ENCODE measurements at places on chromosomes 5 and 9.

DNA sequence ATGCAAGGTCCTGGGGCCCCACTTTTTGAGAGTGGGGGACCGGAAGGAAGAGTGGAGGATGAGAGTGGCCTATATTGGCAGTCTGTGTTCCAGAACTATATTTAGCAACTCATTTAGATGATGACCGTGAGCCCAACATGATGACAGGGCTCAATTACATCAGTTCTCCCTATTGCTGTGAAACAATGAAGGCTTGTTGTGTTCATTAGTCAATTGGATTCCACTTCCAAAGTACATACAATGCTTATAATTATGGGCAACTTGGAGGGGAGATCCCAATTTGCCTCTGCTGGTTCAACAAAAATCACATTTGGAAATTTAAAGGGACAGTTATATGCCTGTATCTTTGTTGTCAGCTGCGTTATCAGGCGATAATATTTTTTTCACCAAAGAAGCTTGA is 91.1 kb downstream of the TARS1 start:
- no peak for DNase-seq

DNA sequence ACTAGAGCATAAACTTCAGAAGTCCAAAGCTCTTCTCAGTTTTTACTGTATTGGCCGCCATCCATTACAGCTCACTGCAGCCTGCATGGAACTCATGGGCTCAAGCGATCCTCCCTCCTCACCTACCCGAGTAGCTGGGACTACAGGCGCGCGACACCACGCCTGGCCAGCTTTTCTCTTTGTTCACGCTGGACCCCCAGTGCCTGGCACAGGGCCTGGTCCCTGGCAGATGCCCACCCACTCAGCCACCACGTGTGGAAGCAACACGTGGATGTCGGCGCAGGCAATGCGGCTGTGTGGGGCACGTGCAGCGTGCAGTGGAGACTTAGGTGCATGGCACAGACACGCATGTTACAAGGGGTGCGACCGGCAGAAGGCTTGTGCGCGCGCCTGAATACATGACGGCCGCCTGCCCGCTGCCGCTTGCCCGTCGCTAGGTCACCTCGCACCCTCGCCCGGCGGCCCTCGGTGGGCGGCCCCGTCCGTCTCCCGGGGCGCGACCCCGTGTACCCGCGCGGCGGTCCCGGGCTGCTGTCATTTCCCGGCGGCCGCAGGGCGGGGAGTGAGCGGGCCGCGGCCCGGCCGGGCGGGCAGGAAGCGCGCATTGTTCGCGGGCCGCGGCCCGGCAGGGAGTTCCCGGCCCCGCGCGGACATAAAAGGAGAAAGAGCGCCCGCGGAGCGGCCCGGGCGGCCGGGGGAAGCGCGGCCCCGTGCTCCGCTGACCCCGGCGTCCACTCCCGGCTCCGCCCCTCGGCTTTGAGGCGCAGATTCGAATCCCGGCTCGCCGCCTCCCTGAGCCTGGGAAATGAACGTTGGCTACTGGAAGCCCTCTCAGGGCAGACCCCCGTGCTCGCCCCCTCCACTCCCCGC is 24.1 kb upstream of the PTGS1 start:
- no peak for DNase-seq

GRCh38 chr5:137231540-137231939 is 267.6 kb downstream of the SPOCK1 start:
- no peak for DNase-seq

DNA sequence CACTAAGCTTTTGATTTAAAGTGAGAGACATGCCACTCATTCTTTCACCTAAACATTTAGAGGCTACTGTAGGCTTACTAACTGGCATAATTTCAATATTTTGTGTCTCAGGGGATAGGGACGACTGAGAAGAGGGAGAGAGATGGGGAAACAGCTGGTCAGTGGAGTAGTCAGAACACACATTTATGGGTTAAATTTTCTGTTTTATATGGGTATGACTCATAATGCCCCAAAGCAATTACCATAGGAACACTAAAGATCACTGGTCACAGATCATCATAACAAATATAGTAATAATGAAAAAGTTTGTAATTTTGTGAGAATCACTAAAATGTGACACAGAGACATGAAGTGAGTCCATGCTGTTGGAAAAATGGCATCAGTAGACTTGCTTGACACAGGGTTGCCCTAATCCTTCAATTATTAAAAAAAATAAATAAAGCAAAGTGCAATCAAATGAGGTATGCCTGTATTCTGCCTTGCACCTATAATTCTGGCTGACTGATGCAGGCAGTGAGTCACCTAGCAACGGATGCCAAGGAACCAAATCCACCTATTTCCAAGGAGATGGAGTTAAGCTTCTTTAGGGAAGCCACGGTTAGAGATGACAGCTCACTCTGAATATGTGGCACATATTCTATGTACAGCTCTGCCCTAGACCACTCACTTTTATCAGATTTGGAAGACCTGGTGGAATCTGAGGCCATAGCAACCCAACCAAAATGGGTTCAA is 166.1 kb downstream of the MARCHF11 start:
- DNase-seq: no peak

GRCh38 chr9:114053246-114054005 is 24.7 kb downstream of the AMBP start:
- DNase-seq: no peak

DNA sequence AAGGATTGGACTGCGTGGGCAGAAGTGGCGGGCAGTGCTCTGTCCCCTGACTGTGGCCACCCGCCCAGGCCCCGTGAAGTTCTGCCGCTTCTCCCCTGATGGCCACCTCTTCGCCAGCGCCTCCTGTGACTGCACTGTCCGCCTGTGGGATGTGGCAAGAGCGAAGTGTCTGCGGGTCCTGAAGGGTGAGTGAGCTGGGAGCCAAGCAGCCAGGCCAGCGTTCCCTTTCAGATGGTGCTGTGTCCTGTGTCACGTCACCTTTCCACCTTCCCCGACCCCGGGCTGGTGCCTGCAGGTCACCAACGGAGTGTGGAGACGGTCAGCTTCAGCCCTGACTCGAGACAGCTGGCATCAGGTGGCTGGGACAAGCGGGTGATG is 2.3 kb downstream of the WDR38 start:
- no peak for DNase-seq

DNA sequence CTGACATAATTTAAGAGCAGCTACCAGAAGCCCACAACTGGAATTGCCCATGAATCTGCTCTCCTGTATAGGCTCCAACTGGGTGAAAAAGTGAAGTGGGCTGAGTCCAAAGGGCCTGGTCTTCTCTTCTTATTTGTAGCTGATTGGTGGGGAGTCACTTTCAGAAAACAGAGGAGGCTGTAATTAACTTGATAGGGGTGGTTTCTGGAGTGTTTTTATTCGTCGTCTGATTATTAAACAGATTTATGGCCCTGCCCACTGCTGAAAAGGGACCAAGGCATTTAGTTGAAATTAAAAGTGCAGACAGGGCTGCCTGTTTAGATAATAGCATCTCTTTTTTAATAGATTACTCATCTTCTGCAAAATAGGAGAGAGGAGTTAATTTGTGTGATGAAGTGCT is 81.0 kb upstream of the SAP30L start:
- no peak for DNase-seq

GRCh38 chr5:100110497-100110896 is 424.7 kb upstream of the FAM174A start:
- DNase-seq: no peak

DNA sequence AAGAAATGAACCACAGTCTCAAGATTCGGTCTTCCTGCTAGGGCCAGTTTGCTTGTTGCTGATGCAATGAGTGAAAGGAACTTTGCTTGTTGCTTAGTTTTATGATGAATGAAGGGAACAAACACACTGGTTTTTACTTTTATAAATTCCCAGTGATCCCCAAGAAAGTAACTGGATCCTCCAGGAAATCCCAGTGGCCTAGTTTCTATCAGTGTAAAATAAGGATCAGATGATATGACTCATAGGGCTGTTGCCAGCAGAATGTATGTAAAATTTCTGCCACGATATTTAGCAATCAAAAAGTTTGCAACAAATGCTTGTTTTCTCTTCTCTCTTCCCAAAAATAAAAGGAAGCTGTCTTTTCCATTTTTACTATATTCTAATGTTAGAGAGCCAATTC is 160.1 kb upstream of the CDKN2B start:
- no peak for DNase-seq

DNA sequence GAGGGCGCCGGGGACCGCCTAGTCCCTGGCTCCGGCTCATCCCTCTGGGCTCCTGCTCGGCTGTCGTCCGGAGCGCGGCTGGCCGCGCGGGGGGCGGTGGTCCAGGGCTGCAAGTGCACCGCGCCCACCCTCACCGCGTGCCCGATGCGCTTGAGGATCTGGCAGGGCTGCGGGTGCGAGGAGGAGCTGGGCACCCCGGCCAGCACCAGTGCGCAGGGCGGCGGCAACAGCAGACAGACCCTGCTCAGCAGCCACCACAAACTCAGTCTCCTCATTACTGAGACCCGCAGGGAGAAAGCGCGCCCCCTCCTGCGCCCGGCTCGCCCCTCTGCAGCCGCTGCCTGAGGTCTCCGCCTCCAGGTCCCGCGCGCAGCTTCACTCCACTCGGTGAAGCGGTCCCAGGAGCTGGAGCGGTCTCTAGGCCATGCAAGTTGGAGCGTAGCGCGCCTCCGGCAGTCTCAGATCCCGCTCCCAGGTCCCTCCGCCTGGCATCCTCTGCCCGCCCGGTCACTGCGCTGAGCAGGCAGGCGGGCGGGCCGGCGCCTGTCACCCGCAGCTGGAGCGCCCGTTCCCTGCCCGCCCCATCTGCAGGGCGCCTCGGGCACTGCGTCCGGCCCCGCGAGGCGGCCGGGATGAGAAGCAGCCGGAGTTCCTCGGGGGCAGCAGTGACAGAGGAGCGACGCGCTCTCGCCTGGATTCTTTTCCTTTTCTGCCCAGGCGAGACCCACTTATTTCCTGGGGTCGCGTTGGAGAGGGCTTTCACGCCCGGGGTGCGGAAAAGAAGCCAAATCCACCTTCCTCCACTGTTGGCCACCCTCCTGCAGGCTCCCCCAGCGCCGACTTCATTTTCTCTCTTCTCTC is 512 bp downstream of the GRIN3A start:
- DNase-seq: no peak

DNA sequence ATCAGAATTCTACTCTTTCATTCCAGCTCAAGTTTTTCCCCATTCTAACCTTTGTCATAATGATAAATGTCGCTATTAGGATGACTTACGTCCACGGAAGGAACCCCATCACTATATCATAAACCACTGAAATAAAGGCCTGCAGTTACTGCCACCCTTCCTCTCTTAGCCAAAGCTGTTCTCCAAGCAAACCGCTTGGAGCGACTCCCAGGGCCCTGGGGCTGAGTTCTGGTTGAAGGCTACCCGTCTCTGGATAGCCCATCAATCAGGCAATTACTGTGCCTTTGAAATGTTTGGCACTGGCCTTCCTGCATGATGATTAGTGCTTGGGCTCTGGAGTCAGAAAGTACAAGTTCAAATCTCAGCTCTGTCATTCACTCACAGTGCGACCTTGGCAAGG is 386.0 kb downstream of the SPOCK1 start:
- DNase-seq: no peak

GRCh38 chr9:120925535-120926396 is 830 bp downstream of the TRAF1 start:
- no peak for DNase-seq

DNA sequence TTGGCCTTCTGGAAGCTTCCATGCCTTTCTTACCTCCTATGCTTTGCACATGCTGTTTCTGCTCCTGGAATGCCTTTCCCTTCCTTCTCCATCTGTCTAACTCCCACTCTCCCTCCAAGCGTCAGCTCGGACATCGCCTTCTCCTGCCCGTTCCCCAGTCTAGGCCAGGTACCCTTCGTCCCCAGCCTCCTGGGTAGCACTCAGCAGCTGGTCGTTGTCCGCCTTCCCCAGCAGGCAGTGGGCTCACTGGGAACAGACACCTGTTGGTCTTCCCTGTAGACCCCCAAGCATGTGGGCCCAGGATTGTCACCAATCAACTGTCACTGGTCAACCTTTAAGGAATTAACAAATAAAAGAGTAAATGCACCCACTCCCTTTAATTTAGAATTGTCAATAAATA is 202.2 kb downstream of the RGS3 start:
- DNase-seq: no peak

DNA sequence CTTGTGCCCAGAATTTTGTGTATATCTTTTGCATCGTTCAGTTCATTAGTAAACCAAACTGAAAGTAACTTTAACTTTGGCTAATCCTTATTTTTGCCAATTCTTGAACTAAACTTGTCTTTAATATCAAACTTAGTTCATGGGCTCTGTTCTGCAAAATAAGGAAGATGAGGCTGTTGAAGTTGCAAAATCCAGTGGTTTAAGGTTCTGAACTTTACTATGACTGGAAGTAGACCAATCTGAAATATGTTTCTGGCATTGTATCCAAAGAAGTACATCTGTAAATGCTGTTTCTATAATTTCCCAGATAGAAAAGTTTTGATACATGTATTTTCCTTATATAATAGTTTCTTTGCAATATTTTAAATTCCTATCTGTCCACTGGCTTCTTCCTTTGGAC is 238.1 kb downstream of the CETN3 start:
- DNase-seq: no peak

DNA sequence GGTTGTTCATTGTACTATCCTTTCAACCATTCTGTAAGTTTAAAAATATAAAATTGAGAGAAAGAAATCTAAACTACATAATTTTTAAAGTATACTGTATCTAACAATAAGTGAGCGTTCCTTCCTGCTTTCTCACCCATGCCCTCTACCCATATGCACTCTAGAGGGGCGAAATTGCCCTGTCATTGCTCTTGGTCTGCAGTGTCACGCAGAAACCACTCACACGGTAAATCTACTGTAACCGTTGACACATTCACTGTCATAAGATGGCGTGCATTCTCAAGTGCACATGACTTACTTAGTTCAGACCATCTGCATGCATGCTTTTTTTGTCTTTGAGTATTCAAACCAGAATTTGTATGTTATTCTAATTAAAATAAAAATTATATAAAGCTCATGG is 55.7 kb upstream of the NIPBL start:
- no peak for DNase-seq

- no peak for DNase-seq
Observed at GRCh38 chr9:128128836-128129590, 1.5 kb upstream of the PTGES2 start.

DNA sequence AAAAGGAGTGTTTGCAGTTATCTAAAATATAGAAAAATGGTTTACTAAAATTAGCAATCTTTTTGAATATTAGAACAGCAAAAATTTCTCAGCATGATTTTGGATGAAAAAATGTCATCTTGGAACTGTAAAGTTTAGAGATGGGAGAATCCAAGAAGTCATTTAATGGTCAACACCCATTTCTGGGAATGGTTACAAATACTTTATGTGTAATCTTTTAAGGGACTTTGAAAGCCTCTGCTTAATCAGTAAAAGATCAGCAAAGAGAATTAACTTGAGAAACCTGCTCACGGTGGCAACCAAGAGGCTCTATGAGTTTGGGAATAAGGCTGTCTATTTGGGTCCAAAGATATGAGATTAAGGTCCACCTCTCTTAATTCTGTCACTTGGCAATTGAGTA is 13.0 kb downstream of the C1QTNF3 start:
- DNase-seq: no peak

DNA sequence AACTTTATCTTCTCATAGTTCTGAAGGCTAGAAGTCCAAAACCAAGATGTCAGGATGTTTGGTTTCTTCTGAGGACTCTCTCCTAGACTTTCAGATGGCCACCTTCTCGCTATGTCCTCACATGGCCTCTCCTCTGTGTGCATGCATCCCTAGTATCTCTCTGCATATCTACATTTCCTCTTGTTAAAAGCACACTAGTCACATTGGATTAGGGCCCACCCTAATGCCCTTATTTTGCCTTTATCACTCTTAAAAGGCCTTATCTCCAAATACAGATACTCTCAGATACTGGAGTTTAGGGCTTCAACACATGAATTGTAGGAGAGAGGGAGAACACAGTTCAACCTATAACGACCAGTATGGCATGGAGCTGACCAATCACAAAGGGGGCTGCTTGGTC is 151.7 kb downstream of the PRELID2 start:
- DNase-seq: no peak

- no peak for DNase-seq
Observed at GRCh38 chr9:125407432-125407973, 145.9 kb downstream of the GAPVD1 start.
